Fibroblast of skin of left quadriceps (primary cell): ENCODE measurements at places on chromosomes 13 and 19.

GRCh38 chr13:26422036-26422435 is 135.4 kb upstream of the WASF3 start:
- no peak for DNase-seq

DNA sequence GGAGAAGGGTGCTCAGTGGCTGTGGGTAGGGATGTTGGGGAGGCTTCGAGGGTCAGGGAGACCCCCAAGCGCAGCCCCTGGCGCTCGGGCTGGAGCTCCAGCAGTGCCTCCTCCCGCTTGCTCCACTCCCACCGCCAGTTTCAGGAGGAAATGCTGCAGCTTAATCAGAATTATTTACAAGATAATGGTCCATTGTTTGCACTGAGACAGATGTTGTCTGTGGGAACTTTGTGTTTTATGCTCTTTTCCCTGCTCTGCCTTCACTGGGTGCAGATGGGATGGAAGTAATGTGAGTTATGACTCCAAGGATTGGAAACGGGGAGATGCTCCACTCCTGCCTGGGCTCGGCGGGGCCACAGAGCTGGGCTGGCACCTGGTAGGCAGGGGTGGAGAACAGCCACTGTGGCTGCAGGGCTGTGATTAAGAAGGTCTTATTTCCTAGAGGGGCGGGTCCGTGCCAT is 192.4 kb downstream of the ZNF536 start:
- no peak for DNase-seq

DNA sequence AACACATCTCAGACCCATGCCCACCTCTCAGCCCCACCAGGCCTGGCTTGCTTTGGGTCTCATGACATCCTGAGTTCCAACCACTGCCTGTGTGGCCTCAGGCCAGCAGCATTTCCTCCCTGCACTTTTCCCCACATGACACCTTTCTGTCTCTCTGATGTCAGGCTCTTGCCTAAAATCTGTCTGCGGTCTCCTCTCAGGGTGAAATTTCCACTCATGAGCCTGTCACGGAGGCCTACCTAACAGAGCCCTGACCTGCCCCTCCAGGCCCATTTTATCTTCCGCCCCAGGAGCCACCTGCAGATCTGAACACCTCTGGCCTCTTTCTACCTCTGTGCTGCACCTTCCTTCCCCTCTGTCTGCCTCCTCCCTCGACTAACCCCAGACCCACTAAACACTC is 93.5 kb downstream of the ZDHHC20 start:
- no peak for DNase-seq

- no peak for DNase-seq
Observed at GRCh38 chr13:97273341-97273831, 51.3 kb downstream of the MBNL2 start.

DNA sequence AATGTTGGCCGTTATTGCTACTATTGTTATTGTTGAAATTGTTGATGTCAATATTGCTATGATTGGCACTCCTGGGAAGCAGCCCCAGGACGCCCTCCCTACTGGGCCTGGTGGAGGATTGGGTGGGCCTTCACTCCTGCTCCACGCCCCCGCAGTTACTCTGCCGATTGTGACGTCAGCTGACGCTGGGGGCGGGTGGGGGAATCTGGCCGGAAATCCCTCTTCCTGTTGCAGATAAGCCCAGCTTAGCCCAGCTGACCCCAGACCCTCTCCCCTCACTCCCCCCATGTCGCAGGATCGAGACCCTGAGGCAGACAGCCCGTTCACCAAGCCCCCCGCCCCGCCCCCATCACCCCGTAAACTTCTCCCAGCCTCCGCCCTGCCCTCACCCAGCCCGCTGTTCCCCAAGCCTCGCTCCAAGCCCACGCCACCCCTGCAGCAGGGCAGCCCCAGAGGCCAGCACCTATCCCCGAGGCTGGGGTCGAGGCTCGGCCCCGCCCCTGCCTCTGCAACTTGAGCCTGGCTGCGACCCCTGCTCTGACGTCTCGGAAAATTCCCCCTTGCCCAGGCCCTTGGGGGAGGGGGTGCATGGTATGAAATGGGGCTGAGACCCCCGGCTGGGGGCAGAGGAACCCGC is at the start of gene ETV2:
TSS of gene ETV2 (plus strand) at position 231 of the 637 bp plus-strand sequence. CDS start 716 bp downstream, outside the sequence.
- DNase-seq, result peak; percentile 6

DNA sequence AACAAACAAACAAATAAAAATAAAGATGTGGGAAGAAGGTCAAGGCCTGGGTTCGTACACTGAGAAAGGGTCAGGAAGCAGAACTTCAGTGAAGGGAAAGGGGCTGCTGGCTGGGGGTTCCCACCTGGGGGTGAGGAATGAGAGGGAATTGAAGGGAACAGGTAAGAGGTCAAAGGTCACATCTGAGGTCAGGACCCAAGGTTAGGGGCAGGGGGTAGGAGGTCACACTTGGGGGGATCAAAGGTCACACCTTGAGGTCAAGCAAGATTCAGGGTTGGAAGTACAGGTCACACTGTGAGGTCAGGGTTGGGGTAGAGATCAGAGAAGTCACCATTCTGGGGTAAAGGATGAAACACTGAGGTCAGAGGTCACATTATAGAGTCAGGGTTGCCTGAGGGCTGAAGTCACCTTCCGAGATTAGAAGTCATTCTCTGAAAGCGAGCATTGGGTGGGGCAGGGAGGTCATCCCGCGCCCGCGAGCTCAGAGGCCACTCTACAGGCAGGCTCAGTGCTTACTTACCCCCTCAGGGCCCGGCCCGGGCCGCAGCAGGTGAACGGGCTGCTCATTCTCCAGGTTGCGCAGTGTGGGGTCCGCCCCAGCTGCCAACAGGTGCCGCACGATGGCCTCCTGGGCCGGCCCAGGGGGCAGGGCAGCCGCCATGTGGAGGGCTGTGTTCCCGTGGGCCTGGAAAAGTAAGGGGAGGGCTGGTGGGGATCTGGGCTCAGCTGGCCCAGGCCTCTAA is 10.8 kb downstream of the NFKBID start:
- no peak for DNase-seq

GRCh38 chr19:14418856-14419105 is 360 bp downstream of the DDX39A start:
- DNase-seq, result peak; percentile 38

DNA sequence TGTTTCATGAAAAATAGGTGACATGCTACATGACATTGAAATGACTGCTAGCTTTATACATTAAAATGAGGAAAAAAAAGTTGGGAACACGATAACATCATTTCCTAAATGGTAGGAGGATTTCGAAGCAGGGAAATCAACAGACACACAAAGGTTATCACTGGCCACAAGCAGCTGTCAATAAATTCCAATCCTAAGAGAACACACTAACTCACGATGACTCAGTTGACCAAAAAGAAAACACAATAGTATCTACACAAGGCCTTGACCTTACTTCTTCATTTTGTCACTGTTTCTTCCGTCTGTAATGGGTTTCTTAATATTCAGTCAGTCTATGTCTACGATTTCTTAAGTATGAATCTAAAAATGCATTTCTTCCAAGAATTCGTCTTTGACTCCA is 36.5 kb downstream of the STARD13 start:
- no peak for DNase-seq

DNA sequence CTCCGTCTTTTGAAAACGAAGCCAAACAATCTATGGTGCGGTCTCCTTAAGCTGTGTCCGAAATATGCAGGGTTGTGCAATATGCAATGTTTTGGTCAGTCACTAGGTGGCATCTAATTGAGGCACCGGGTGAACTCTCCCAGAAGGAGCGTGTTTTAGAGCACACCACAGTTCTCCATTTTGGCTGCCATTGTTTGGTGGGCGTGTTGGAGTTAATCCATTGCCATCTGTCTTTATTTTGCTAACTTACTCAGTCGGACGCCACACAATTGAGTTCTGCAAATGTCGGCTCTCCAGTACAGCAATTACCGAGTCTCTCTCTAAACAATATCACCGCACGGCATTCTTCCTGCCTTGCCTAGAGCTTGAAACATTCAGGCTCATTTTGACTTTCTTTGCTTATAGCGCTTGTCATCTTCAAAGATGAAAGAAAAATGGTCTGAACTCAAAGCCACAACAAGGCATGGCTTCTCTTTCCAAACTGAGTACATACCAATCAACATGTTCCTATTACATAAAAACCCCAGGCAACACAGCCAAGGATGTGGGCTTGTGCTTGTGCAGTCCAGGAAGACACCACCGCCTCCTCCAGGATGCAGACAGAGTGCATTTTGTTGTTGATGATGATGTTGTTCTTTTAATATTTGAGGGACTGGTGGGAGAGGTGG is 182.0 kb upstream of the SERP2 start:
- peak; percentile 45 for DNase-seq

DNA sequence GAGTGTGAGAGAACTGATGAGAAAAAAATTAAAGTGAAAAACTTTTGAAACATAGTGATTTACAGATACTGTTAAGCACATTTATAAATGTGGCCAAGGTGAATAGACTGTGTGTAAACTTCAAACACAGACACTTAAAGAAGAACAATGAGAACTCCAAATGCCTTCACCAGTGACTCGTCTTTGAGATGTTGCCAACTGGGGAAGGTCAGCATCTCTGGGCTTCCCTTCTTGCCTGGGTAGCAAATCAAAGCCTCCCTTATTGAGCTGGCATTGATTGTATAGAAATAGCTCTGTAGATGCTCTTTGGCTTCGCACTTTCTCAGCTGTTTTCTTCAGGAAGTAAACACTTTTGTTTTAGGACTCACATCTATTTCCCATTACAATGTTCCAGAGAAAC is 177.3 kb upstream of the SGCG start:
- no peak for DNase-seq

DNA sequence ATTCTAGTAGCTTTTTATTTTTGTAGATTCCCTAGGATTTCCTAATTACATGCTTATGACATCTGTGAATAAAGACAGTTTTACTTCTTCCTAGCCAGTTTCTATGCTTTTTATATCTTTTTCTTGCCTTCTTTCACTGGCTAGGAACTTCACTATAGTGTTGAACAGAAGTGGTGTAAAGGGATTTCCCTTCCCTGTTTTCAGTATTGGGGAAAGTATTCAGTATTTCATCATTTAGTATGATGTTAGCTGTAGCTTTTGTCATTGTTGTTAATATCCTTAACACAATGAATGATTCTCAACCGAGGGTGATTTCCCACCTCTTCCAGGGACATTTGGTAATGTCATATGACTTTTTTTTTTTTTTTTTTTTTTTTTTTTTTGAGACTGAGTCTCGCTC is 77.3 kb downstream of the SLC6A16 start:
- DNase-seq, result no peak

- no peak for DNase-seq
Observed at GRCh38 chr13:109293166-109293565, 493.2 kb downstream of the IRS2 start.

GRCh38 chr13:90952326-90952725 is 395.2 kb upstream of the MIR17HG start:
- DNase-seq, result no peak

DNA sequence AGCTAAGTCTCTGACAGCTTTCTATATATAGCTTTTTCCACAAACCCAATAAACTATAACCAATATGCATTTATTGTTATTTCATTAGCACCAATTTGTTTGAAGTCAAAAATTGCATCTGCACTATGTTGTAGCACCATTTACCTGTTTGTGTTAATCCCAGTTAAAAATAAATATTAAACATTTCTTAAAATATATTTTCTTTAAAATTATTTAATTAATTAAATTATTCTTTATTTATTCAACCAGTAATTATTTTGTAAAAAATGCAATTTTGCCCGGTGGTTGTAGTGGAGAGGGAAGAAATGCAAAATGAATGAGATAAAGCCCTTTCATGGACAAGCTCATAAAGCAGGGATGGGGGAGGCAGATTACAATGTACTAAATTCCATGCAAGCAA is 1257.9 kb downstream of the PCDH17 start:
- no peak for DNase-seq

- DNase-seq, result no peak
Observed at GRCh38 chr13:105906746-105907145, 628.7 kb downstream of the EFNB2 start.

GRCh38 chr13:80408270-80408669 is 67.3 kb upstream of the SPRY2 start:
- no peak for DNase-seq

GRCh38 chr19:7883796-7884570 is 4.3 kb upstream of the LRRC8E start:
- DNase-seq, result no peak

GRCh38 chr19:40612831-40613689 is 11.9 kb downstream of the LTBP4 start:
- no peak for DNase-seq

GRCh38 chr19:11169896-11170678 is 14.5 kb upstream of the SPC24 start:
- no peak for DNase-seq

GRCh38 chr13:86710896-86711295 is 911.7 kb upstream of the SLITRK6 start:
- no peak for DNase-seq

DNA sequence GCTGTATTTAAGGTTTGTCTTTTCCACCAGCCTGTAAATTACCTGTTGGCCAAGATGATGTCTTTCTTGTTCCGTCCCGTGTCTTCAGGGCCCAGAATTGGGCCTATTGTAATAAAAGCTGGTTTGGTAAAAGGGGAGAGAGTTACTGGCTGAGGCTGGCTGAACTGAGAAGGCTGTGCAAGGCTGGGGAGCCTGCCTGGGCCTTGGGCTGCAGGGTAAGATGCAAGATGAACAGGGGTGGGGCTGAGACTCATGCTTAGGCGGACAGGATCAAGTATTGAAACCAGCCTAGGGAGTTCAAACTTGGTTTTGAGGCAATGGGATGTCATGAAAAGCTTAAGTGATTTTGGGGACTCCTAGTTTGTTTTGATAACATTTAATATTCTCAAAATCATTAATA is 142.3 kb downstream of the PCCA start:
- DNase-seq, result no peak

DNA sequence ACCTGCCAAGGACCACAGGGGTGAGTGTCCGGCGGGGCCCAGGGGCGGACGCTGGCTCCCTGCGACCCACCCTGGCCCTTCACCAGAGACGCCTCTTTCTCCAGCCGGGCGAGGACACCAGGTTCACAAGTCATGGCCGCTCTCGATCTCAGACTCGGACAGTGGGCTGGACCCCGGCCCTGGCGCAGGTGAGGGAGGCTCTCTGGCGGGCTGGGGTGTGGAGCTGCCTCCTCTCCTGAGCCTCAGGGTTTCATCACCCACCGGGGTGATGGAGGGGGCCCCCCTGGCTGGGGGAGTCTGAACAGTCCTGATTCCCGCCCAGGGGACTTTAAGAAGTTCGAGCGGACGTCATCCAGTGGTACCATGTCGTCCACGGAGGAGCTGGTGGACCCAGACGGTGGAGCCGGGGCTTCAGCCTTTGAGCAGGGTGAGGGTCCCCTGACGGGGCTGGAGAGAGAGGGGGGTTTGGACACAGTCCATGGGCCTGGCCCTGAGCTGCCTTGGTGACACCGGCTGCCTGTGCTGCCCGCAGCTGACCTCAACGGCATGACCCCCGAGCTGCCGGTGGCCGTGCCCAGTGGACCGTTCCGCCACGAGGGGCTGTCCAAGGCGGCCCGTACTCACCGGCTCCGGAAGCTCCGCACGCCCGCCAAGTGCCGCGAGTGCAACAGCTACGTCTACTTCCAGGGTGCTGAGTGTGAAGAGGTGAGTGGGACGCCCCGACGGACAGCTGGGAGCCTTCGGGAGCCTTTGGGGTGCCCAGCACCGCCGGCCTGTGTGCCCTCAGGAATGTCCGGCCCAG is 13.6 kb downstream of the ARHGAP45 start:
- no peak for DNase-seq

GRCh38 chr13:24763596-24764275 is at the start of gene RNF17:
RNF17 (plus strand) TSS chr13:24764169; CDS start chr13:24764204, 35 bp downstream.
- no peak for DNase-seq

GRCh38 chr19:50549927-50550593 is 18.2 kb downstream of the LRRC4B start:
- no peak for DNase-seq

GRCh38 chr19:5934774-5935472 is 20.9 kb downstream of the CAPS start:
- DNase-seq, result no peak

GRCh38 chr13:89554801-89555200 is 1792.7 kb upstream of the MIR17HG start:
- no peak for DNase-seq
